ENCODE measurements at places on chromosomes 2 and 18.

GRCh38 chr2:158395166-158395565 lies 61.4 kb downstream of the CCDC148 start:
- DNase-seq, result no peak

GRCh38 chr18:51765606-51766360 lies 568.3 kb upstream of the MEX3C start:
- no peak for DNase-seq

GRCh38 chr2:238019962-238020361 lies 40.8 kb upstream of the SCLY start:
- no peak for DNase-seq

GRCh38 chr2:127572841-127573240 lies 37.4 kb downstream of the MYO7B start:
- DNase-seq, result no peak

DNA sequence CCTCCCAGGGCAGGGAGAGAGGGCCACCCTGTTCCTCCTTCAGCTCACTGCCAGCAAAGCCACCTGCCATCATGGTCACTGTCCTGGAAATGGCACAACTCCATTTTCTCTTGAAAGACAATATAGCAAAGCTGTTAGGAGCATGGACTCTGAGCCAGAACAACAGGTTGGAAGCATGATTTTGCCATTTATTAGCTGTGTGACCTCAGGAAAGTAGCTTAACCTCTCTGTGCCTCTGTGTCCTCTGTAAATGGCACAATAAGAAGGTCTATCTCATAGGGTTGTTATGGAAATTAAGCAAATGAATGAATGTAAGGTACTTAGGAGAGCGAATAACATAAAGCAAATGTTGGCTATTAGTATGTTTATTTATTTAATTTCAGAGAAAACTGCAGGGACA lies 730.4 kb upstream of the ID2 start:
- no peak for DNase-seq

- DNase-seq, result no peak
Measured at GRCh38 chr2:226299771-226300170, 499.8 kb downstream of the IRS1 start.

DNA sequence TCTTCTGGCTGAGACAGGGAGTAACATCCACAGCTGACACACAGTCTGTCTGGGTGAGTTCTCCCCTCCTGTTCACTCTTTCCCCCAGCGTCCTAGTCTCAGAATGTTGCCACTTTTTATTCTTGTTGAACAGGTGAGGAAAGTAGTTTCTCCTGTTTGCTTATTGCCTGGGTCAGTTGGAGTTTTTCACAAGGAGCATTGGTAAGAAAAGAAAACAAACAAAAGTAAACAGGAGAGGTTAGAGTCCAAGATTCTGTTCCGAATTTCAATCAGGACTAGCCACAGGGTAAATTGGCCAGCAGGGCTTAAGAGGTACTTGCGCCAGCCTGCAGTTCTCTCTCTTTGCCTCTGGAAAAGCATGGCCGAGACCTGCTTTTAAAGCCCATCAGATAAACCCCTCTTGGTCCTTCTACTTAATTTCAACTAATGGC lies 255.0 kb upstream of the EPAS1 start:
- no peak for DNase-seq

GRCh38 chr2:229446350-229446749 lies 175.3 kb upstream of the PID1 start:
- no peak for DNase-seq

GRCh38 chr18:61394983-61395382 lies 61.8 kb downstream of the CDH20 start:
- no peak for DNase-seq

GRCh38 chr2:38654528-38655381 lies 11.2 kb upstream of the GALM start:
- no peak for DNase-seq

DNA sequence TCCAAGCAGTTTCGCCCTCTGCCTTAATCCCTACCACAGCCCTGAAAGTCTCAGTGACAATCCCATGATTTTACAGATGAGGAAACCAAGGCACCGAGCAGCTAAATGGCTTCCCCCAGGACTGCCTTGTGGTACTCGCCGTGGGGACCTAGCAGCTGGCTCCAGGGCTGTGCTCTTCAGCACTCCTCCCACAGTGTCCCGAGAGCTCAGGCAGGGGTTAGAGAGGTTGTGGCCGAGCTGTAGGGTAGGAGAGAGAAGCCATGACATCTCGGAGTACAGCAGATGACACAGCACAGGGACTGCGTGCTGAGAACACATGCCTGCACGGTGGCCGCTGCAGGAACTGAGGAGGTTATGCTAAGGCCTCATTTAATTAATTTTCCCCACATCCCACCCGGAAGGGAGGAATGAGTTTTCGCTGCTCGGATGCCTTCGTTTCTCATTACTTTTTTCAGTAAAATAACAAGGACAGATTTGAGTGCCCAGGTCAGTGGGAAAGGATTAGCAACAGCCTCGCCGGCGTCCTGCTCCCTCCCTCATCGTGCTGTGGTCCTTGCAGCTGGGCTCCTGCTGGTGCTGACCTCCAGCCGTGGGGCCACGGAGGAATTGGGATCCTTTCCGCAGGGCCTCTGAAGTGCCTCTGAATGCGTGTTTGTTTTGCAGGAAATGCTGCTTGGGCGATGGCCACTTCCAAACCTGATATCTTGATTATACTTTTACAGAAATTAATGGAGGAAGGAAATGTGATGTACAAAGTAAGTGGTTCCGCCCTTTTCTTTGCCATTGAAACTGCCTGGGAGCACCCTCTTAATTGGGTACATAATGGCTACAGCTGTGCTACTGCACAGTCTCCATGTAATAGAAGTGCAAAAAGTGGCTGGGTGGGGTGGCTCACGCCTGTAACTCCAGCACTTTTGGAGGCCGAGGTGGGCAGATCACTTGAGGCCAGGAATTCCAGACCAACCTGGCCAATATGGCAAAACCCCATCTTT lies 61.2 kb downstream of the WDSUB1 start:
- no peak for DNase-seq

- DNase-seq, result no peak
Measured at GRCh38 chr2:116416731-116417377, 1397.6 kb upstream of the DDX18 start.

- DNase-seq, result no peak
Measured at GRCh38 chr18:41058351-41059125, 896.5 kb upstream of the PIK3C3 start.

DNA sequence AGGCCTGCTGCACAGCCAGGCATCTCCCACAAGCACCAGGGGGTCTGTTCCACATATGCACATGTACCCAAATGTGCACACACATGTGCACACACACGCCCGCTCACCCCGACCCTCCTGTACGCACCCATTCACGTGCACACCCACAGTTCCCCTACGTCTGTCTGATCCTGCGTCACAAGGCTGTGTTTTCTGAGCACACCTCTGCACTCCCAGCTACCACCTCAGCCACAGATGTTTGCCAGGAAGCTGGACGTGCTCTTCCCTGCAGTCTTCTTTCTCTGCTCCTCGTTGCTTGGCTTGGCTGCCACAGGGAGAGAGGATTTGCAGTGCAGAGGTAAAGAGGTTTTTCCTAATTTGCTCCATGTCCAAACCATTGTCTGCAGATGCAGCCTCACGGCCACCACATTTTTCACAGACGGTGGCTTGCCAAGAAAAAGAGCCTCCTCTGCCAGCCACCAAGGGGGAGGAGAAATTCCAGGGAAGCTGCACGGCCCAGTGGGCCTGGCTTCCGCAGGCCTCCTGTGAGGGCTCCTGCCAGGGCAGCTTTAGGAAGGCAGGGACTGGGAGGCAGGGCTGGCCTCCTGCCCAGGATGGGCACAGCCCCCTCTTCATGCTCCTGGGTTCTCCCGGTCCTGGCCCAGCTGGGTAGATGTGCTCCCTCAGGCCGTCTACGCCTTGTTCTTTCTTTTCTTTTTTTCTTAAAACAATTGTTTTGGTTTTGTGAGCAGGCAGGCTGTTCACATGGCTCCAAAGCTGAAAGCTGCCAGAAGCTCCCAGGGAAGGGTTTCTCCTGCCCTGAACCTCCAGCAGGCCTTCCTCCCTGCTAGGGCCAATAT lies 29.3 kb upstream of the HS6ST1 start:
- DNase-seq, result no peak

DNA sequence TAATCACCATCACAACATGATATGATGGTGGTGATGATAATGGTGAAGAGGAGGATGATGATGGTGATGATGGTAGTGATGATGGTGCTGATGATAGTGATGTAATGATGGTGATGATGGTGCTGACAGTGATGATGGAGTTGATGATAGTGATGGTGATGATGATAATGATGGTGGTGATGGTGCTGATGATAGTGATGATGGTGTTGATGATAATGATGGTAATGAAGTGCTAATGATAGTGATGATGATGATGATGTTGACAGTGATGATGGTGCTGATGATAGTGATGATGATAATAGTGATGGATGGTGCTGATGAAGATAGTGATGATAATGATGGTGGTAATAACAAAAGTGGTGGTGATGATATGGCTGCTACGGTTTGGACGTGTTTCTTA lies 4.4 kb upstream of the GPR148 start:
- DNase-seq, result no peak

GRCh38 chr18:67995769-67996168 lies 479.2 kb upstream of the DSEL start:
- no peak for DNase-seq

GRCh38 chr2:62467100-62467474 lies 38.9 kb downstream of the TMEM17 start:
- no peak for DNase-seq

GRCh38 chr2:142435847-142436246 lies 305.0 kb upstream of the LRP1B start:
- no peak for DNase-seq

GRCh38 chr18:48800876-48801727 lies 149.7 kb downstream of the SMAD7 start:
- DNase-seq, result no peak

DNA sequence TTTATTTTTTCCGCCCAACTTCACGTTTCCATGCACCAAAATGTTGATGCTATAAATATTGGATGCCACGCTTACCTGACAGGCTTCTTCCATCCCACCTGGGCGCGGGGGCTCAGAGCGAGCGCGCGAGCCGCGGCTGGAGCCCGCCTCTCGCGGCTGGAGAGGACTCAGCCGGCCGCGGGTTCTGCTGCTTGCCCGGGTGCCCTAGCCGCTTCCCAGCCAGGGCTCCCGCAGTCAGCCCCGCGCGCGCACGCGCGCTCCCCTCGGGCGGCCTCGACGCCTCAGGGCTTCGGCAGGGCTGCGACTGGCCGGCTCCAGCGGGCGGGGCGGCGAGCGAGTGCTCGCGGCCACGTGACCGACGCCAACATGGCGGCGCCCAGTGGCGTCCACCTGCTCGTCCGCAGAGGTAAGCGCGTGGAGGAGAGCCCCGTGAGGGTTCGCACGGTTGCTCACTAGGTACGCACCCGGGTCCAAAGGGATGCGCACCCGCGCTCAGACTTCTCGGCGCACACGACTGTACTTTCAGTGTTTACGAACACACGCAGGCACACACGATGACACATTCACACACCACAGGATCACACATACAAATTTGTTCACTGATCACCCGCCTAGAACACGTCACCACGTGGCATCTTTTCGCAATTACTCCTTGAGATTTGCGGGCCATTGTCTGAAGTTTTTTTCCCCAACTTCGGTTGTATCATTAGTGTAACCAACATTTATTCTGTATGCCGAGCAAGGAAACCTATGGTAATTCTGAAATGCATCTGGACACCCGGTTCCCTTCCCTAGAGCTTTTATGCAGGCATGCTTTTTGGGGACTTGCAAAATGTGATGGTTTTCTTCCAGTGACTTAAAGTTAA lies at the start of gene METAP1D:
Gene METAP1D (plus strand): TSS at position 350 of the 866 bp plus-strand sequence. CDS start 17 bp downstream, at position 367.
- peak; percentile 80 for DNase-seq

GRCh38 chr18:3126457-3127097 lies 93.2 kb downstream of the MYOM1 start:
- DNase-seq, result no peak

DNA sequence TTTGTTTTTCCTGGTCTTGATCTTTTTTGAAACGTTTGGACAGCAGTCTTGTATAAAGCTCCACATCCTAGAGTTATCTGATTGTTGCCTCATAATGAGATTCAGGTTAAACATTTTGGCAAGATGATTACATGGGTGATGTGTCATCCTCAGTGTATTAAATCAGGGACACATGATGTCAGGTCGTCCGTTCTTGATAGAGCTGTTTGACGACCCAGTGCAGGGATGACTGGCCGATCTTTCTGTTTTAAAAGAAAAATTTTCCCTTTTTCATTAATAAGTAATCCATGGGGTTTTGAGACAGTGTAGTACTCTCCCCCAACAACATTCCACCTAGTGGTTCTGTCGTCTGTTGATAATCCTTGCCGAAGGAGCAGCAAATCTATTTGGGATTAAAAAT lies 44.5 kb upstream of the SERPINB2 start:
- DNase-seq, result no peak

GRCh38 chr2:189386741-189387140 lies 54.5 kb upstream of the WDR75 start:
- no peak for DNase-seq

GRCh38 chr2:96107708-96108065 lies 8.7 kb downstream of the ADRA2B start:
- DNase-seq, result no peak

DNA sequence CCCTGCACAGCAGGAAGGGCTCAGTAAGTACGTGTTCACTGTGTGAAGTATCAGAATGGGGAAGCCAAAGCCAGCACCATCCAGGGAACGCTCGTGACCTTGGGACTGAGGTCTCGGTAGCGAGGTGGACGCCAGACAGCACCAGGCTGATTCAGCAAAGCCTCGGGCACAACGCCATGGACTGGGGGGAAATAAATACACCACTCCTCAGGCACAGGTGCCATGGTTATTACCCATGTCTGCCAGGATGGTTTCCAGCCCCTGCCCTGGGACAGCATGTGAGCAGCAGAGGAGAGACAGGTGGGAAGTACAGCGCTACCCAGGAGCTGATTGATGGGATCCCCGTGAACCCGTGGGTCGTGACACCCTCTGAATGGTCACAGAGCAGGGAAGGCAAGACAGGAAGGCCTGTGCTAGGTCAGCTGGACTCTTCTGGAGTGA lies 53.0 kb downstream of the REEP1 start:
- no peak for DNase-seq

DNA sequence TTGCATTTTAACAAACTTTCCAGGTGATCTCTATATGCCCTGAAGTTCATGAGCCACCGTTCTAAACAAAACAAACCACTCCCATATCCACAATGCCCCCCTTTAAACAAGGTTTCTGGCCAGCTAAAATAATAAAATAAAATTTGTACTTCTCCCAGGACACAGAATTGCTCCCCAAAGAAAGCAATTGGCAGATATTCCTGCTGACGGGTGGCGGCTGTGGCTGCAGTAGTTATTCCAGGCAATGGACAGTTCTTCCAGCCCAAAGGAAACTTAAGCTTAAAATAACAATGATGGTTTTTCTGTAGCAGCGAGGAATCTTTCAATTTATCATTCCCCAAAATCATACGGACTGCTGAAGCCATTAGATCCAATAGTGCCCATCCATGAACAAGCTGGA lies 260.5 kb upstream of the ZNF521 start:
- DNase-seq, result no peak

GRCh38 chr2:53268626-53269025 lies 499.0 kb upstream of the CHAC2 start:
- DNase-seq, result no peak

DNA sequence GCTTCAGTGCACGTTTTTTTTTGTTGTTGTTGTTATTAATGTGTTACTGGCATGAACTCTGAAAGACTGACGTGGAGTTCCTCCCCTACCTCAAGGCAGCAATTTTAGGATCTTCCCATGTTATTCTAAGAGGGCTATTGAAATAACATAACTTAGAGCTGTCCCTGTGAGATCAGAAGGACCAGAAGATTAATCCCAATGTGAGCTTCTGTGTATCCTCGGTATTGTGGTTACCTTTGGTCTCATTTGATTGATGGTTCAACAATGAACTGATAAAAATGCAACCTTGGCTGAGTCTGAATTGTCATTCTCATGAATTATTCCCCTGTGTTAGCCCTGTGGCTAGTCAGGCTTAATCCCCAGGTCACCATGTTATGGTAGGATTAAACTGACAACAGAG lies 394.1 kb downstream of the TRIB2 start:
- no peak for DNase-seq

Measured in central memory CD4-positive, alpha-beta T cell (primary cell).